ENCODE measurements at places on chromosomes 5 and 9.
A peak's percentile ranks its signal among the peaks of the same experiment; 100 is the strongest.

- peak overlapping the region; percentile 76 for H3K4me3 ChIP-seq
- peaks cover 63% of the 10 kb centered on the region for H3K27me3 ChIP-seq
- peaks cover 37% of the 10 kb centered on the region for H3K4me1 ChIP-seq
- H3K27ac ChIP-seq = peak overlapping the region; percentile 82
These were observed 145.5 kb downstream of the ERCC6L2 start for GRCh38 chr9:96020792-96021550.

DNA sequence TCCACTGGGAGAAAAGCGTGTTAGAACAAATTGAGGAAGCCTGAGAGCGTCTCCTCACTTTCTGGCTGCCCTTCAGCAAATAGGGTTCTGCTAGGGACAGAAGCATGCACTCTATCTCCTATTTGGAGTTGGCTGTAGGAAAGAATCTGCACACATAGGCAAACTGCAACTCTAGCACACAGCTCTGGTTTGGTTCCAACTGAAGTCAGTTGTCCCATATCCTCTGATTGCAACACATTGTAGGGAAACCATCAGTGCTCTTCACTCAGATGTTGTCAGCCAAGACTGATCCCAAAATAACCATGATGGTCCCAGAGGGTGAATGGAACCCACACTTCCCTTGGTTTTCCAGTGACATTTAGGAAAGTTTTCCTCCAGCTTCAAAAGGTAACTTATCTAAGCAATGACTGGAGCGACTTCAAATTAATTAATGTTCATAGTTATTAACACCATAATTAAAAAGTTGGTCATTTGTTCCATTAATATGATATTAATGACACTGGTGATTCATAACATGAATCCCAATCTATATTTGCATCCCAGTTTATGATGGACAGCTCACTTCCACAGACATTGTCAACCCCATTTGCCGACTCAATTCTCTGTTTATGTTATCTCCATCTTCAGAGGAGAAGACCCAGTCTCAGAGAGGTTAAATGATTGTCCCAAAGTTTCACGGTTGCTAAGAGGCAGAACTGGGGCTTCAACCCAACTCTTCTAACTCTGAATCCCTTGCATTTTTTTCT lies 136.7 kb upstream of the ZNF462 start:
- DNase-seq = no peak
- H3K4me1 ChIP-seq = no peaks in the 10 kb centered on the region
- no peaks in the 10 kb centered on the region for H3K36me3 ChIP-seq
- no peak overlapping the region for H3K4me3 ChIP-seq
- no peak overlapping the region for H3K27ac ChIP-seq
- no peaks in the 10 kb centered on the region for H3K27me3 ChIP-seq

- H3K27me3 ChIP-seq = no peaks in the 10 kb centered on the region
- no peaks in the 10 kb centered on the region for H3K4me1 ChIP-seq
- no peak for DNase-seq
- H3K4me3 ChIP-seq = no peak overlapping the region
These were observed 168.2 kb upstream of the RAI14 start for GRCh38 chr5:34487956-34488355.

- H3K4me3 ChIP-seq = no peak overlapping the region
- H3K36me3 ChIP-seq = no peaks in the 10 kb centered on the region
- peaks cover 10% of the 10 kb centered on the region for H3K4me1 ChIP-seq
- DNase-seq = no peak
- no peak overlapping the region for H3K27ac ChIP-seq
- H3K27me3 ChIP-seq = no peaks in the 10 kb centered on the region
These were observed 107.6 kb upstream of the SPRY4 start for GRCh38 chr5:142432369-142432863.

DNA sequence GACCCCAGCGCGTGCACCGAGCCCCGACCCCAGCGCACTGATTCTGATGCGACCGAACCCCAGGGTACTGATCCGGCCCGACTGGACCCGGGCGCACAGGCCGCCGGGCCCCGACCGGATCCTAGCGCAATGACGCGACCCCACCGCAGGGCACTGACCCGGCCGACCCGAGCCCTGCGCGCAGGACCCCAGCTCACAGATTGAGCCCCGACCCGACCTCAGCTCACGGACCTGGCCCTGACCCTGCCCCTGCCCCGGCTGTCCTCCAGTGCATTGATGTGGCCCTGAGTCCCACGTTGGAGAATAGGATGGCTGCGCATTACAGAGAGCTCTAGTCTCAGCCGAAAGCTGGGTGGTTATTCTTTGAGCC lies 438 bp downstream of the TRIP13 start:
- H3K36me3 ChIP-seq = peaks cover 5% of the 10 kb centered on the region
- peak overlapping the region; percentile 93 for H3K27ac ChIP-seq
- peak overlapping the region; percentile 64 for H3K4me3 ChIP-seq
- no peaks in the 10 kb centered on the region for H3K27me3 ChIP-seq
- no peak for DNase-seq

- no peaks in the 10 kb centered on the region for H3K27me3 ChIP-seq
- H3K4me1 ChIP-seq = no peaks in the 10 kb centered on the region
- no peak overlapping the region for H3K4me3 ChIP-seq
- no peak for DNase-seq
These were observed 42.1 kb downstream of the UBQLN1 start for GRCh38 chr9:83665580-83666200.

GRCh38 chr5:36199620-36200019 lies 42.1 kb downstream of the NADK2 start:
- H3K27me3 ChIP-seq = no peaks in the 10 kb centered on the region
- H3K4me3 ChIP-seq = no peak overlapping the region
- no peak overlapping the region for H3K27ac ChIP-seq
- H3K4me1 ChIP-seq = peaks cover 6% of the 10 kb centered on the region

GRCh38 chr5:19125956-19126713 lies 861.9 kb downstream of the CDH18 start:
- no peaks in the 10 kb centered on the region for H3K4me1 ChIP-seq
- no peak overlapping the region for H3K27ac ChIP-seq
- no peak overlapping the region for H3K4me3 ChIP-seq
- H3K27me3 ChIP-seq = no peaks in the 10 kb centered on the region
- H3K36me3 ChIP-seq = no peaks in the 10 kb centered on the region
- no peak for DNase-seq

- H3K4me3 ChIP-seq = no peak overlapping the region
- H3K4me1 ChIP-seq = peaks cover 18% of the 10 kb centered on the region
- H3K27ac ChIP-seq = peak overlapping the region; percentile 26
- no peak for DNase-seq
These were observed 125.9 kb downstream of the RGS3 start for GRCh38 chr9:113589407-113589806.

DNA sequence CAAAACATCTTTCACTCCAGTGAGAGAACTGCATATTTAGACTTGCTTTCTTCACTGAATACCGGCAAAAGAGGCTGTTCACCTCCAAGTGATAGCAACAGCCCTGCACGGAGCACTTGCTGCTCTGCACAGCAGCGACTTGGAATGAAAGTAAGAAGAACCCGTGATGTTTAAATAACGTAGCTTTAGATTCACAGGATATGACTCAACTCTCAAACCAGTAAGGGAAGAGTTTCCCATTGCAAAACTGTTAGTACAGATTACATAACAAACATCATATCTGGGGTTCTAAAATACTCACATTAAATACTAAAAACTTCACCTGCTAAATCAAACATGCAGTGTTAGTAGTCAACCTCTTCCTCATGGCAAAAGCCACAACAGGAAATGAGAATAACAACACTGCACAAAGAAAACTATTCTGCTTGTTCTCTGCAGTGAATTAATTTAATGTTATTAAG lies 203.4 kb downstream of the MCTP1 start:
- no peak overlapping the region for H3K27ac ChIP-seq
- peak overlapping the region; percentile 5 for H3K4me3 ChIP-seq
- no peaks in the 10 kb centered on the region for H3K27me3 ChIP-seq
- H3K4me1 ChIP-seq = no peaks in the 10 kb centered on the region
- H3K36me3 ChIP-seq = no peaks in the 10 kb centered on the region

DNA sequence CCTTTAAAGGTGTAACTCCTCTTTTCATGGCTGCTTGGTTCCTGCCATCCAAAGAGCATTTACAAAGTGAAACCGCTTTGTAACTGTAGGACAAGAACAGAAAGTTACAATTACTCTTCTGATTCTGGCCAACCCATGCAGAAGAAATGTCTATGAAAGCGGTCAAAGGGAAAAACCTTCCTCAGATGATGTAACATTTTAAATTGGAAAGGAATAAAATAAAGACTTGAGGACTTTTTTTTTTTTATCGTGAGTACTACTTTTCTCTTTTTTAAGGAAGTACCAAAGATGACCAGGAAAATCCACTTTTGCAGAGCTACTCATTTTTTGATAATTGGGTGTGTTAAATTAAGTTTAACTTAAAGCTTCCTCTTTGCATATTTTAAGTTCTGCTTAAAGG lies 13.0 kb upstream of the C9orf72 start:
- H3K27me3 ChIP-seq = peaks cover 14% of the 10 kb centered on the region
- DNase-seq = no peak
- no peaks in the 10 kb centered on the region for H3K36me3 ChIP-seq
- H3K4me3 ChIP-seq = no peak overlapping the region

DNA sequence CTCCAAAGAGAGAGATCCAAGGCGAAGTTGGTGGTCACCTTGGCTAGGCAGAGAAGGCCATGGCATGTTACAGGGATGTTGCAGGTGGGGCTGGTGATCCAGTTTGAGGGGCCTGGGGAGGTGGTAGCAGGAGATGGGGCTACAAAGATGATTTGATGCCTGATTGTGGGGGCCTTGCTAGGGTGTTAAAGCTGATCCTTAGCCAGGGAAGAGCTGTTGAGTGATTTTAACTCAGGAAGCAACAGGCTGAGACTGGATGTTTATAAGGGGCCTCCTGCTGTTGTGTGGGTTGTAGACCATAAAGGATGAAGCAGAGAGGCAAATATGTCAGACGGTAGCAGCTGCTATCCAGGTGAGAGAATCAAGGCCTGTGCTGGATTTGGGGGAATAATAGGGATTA lies 19.0 kb upstream of the SMAD5 start:
- DNase-seq = no peak
- no peak overlapping the region for H3K4me3 ChIP-seq
- H3K36me3 ChIP-seq = no peaks in the 10 kb centered on the region
- no peaks in the 10 kb centered on the region for H3K27me3 ChIP-seq

Data from esophagus squamous epithelium (tissue), 5 donors.